ENCODE measurements at places on chromosomes 3 and 15.

- no peak for DNase-seq
These were observed 96.9 kb upstream of the TBL1XR1 start for GRCh38 chr3:177294221-177294620.

DNA sequence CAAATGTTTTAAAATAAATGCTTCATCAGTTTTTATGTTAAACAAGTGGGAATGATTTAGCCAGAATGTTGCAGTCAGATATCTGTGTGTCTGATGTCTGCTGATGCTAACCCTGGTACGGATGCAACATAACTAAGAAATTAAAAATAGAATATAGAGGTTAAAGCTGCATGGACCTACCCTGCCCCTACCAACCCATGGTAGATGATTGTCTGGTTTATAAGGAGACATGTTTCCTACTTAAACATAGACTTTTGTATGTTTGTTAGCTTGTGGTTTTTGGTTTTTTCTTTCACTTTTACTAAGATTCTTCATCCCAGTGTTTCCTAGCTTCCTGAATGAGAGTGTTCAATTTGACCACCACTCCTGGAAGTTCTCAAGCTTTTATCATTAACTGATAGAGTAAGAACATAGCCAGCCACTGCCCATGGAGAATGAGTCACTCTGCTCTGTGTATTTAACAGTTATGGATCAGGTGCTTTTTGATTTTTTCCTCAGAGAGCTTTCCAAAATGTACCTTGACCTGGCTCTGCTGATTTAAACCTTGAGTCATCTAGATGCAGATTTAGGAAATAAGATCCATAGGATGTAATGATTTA, 70.7 kb upstream of the VEPH1 start:
- no peak for DNase-seq

- DNase-seq: no peak
These were observed 21.8 kb downstream of the TRIM42 start for GRCh38 chr3:140699516-140700231.

- DNase-seq: no peak
These were observed 17.7 kb upstream of the SNX22 start for GRCh38 chr15:64133623-64134344.

DNA sequence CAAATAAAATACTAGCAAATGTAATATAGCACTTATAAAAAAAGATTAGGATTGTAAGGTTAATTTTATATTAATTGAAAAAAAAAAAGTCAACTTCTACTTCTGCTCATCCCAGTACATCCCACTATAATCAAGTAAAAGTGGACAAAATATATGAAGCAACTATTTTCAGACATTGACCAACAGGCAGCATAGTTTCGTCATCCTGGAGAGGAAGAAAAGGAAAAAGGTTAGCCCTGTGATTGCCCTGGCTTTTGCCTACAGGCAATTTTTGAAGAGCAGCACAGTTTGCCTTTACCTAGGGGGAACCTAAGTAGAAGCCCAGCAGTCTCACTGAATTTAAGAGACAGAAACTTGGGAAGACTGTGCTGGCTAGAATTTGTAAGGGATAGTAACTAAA, 52.2 kb upstream of the ACTC1 start:
- DNase-seq: no peak

- DNase-seq: no peak
These were observed 41.8 kb downstream of the IQCB1 start for GRCh38 chr3:121793078-121793477.

DNA sequence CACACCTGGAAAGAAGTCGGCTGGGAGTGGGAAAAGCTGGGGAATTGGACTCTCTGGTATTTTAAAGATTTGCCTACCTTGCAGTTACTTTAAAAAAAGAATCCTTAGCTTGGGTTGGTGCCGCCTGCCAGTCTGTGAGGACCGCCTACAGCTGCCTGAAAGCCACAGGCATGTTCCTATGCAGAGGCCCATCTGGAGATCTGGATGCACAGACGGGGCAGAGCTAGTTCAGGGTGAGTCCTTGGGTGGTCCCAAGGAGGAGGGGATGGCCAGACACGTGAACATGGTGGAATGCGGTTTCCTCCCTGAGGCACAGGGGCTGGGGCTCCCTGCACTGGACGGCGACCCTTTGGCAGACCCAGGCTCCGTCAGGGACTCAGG, 113.2 kb upstream of the IQSEC1 start:
- no peak for DNase-seq

- no peak for DNase-seq
These were observed 470.2 kb upstream of the PROK2 start for GRCh38 chr3:72255191-72255590.

- no peak for DNase-seq
These were observed 16.9 kb upstream of the MEX3B start for GRCh38 chr15:82062479-82063454.

GRCh38 chr3:141439589-141439988, 47.2 kb upstream of the RASA2 start:
- DNase-seq: no peak

DNA sequence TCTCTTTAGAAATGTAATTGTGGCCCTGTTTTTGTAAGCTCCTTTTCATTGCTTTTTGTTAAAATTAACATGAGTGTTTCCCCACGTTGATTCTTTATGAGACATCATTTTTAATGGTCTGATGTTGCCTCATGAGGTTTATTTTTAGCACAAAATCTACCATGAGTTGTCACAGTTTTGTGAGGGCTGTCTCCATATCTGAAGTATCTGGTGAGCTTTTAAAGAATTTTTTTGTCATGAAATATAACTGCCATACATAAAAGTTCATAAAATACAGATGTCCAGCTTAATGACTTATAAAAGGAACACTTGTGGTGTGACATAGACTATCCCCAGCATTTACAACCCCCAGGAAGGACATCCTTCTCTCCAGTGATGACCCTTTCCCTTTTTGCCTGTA, 34.3 kb upstream of the CEMIP start:
- no peak for DNase-seq

GRCh38 chr3:190016966-190017365, 103.7 kb downstream of the P3H2 start:
- no peak for DNase-seq

DNA sequence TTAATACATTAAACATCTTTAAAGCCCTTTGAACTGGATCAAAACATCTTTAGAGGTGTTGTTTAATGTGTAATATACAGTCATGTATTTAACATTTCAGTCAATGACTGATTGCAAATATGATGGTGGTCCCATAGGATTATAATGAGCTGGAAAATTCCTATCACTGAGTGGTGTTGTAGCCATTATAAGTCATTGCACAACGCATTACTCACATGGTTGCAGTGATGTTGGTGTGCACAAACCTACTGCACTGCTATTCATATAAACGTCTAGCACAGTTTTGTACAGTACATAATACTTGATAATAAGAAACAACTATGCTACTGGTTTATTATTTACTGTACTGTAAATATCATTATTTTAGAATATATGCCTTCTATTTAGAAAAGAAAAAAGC, 75.6 kb downstream of the DTWD1 start:
- no peak for DNase-seq

GRCh38 chr3:18122264-18122663, 302.9 kb downstream of the SATB1 start:
- no peak for DNase-seq

DNA sequence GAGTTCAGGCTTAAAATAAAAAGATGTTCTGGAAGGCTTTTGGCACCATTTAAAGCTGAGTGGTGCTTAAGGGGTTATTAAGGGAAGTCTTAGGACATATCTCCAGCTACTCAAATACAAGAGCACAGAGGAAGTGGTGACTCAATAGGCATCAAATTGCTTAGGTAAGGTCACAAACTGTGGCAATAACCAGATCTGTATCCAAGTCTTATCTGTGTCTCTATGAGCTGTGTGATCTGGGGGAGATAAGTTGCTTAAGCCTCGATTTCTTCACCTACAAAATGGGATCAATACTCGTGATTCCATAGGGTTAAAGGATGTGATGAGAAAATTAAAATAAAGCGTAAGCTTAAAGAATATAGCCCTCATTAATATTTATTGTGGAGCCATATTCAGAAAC, 7.6 kb downstream of the HDC start:
- no peak for DNase-seq

- DNase-seq: no peak
These were observed 868 bp upstream of the GADL1 start for GRCh38 chr3:30895329-30895728.

Data from stimulated activated CD8-positive, alpha-beta memory T cell treated with anti-CD3 and anti-CD28 coated beads, Interleukin-7, amount 100 ng/mL, for 1 hour (primary cell).